ENCODE measurements at places on chromosomes 1 and 21.

GRCh38 chr1:1081311-1082238, 7.5 kb upstream of the RNF223 start:
- DNase-seq: no peak

DNA sequence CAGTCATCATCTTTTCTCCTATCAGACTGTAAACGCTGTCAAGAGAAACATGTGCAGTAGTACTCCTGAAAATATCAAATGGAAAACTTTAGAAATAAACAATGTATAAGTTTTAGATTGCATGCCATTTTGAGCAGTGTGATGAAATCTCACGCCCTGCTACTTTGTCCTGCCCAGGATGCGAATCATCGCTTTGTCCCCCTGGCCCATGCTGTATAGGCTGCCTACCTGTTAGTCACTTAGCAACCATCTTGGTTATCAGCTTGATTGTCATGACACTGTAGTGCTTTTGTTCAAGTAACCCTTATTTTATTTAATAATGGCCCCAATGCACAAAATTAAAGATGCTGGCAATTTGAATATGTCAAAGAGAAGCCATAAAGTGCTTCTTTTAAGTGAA, 363.0 kb downstream of the ZP4 start:
- DNase-seq: no peak

DNA sequence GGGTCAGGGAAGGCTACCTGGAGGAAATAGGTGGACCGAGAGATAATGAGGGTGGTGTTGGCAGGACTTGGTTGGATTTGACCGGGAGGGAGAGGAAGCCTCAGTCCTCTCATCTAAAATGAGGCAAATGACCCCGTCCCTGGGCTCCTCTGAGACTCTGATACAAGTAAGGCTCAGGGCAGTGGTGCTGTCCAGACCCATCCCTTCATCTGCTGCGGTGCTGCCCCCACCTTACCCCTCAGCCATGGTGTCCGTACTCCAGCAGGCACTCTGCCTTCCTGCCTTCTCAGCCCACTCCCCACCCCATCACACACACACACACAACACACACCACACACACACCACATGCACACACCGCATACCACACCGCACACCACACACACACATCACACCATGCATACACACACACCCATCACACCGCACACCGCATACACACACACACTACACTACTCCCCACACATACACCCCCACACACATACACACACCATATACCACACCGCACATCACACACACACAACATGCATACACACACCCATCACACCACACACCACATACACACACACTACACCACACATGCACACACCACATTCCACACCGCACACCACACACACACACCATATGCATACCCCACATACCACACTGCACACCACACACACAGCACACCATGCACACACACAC, 29.4 kb upstream of the SLC26A9 start:
- no peak for DNase-seq

DNA sequence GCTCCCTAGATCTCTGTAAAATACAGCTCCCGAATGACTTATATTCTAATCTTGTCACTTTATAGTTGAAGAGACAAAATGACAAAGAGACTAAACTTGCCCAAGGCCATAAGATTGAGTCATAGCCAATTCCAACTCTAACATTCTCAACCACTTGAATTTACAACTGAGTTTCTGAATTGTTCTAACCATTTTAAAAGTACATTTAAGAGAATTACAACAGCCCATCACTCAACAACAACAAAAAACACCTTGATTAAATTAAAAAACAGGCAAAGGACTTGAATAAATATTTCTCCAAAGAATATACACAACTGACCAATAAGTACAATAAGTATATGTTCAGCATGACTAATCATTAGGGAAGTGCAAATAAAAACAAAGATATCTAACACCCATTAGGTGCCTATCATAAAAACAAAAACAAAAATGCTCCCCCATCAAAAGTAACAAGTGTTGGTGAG, 8.7 kb upstream of the ADCY10 start:
- no peak for DNase-seq

DNA sequence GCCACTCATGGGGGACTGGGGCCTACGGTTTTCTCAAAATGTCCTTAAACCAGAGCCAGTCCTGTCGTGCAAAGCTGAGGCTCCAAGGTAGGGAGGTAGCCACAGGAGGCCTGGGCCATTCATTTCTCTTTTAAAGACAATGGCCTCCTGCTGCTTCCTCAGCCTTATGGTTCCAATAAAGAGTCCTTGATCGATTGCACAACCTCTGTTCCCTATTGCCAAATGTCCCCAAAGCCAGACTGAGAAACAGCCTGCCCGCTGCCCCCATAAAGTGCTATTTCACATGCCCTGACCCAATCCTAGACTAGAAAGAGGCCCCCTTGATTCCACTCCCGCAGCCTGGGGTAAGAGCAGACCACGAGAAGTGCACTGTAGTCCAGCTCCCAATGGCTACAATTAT, 166.7 kb downstream of the CLIC6 start:
- DNase-seq: no peak

DNA sequence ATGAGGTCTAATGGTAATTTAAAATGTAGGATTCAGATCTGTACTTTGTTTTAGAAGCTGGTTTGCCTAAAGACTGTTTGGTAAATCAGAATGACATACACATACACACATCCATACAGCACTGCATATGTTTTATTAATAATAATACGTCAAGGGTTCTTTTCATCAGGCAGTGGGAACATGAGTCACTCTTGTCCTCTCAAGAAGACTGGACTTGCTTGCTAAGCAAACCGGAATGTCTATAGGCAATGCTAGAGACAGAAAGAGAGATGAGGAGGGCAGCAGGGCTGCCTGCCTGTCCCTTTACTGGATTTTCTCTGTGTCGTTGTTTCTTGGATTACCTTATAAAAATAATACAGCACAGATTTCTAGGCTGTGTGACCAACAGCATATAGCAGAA, 119.1 kb upstream of the GALNT2 start:
- DNase-seq: no peak

DNA sequence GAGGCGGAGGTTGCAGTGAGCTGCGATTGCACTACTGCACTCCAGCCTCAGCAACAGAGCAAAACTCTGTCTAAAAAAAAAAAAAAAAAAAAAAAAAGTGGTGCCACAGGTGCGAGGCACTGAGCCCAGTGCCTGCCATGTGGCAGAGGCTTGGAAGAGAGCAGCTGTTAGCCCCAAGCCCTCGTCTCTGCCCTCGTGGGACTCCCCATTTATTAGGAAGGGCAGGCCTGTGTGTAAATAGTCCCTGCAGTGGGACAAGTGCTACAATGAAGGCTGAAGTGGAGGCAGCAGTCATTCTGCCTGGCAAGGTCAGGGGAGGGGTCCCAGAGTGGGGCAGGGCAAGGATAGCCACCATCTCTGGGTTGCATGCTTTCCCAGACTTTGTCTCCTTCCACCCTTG, 6.5 kb downstream of the RPS6KA1 start:
- DNase-seq: no peak

DNA sequence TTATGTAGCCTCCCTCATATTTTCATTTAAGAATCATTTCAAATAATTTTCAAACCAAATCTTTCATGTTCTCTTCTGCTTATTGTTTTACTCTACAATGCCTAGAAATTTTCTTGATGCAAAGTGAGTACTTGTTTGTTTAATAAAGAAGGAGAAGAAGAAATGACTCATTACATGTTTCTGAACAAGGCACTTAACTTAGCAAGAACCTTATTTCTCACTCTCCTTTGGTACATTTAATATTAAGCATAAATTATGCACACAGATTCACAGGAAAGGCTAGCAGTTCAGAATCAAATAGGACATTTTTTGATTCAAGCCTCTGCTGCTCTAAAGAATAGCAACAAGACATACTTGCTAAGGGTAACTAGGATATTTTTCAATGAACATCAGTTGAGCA, 9.1 kb downstream of the SCYL3 start:
- no peak for DNase-seq

DNA sequence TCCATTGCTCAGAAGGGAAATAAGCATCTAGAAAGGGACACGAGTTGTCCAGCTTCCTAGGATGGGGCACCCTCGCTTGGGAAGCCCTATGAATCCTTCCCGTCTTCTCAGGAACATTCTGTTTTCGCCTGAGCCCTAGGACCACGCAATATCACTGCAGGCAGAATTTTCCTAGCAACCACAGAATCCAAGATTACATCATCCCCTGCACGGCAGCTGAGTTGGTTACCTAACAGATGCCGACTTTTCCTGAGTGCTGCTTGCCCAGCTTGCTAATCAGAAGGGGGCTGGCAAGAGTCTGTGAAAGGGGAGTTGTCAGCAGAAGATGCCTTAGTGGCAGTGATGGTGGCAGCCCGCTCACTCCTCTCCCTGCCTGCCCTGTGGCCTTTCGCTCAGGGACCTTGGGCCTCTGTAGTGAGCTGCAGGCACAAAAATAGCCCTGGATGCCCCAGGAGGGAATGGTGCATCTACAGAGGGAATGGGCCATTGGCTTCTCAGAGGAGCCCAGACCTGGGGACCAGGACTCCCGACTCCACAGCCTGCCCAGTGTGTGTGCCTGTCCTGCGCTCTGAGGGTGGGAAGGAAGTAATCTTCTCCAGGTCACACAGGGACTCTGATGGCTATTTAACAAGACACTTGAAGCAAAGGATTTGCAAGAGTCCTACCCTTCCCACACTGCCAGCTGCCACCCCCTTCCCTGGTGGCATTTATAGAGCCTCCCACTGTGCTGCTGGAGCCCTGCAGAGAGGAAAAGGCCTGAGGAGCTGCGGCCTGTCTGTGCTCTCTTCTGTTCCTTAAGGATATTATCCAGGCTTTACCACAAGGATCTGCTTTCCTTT, 28.9 kb upstream of the CLSTN1 start:
- no peak for DNase-seq

- no peak for DNase-seq
Observed at GRCh38 chr1:210496063-210496462, 167.4 kb downstream of the HHAT start.

DNA sequence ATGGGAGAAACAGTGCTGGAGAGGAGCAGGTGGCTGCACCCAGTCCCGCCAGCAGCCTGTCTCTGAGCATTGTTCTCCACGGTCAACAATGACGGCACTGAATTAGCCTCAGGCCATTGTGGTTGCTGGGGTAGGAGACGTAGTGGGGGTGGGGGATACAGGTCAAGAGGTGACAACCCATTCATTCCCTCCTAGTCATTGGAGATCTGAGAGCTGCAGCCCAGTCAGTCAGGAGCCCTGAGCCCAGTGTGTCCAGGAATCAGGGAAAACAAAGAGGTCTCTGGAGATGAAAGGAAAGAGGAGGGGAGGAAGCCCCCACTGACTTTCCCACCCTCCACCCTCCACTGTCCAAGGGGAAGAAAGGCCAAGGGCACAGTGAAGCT, 15.3 kb downstream of the SMIM12 start:
- no peak for DNase-seq

GRCh38 chr21:34706337-34706736, 37.5 kb downstream of the CLIC6 start:
- no peak for DNase-seq

DNA sequence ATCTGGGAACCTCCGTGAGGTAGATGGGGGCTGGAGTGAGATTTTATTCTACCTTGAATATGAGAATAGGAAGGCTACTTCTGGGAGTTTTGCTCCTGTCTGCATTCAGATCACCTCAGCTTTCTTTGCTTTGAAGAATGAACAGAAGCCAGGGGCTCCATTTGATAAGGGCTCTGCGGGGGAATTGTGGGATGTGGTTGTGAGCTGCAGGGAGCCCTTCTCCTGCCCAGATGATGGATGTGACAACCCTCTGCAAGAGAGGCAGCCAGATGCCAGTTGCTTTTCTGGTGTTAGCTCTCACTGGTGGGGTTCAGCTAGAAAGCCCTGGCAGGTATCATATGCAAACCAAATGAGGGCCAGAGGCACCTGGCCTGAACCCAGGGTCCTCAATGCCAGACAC, 21.5 kb downstream of the IER5 start:
- no peak for DNase-seq

DNA sequence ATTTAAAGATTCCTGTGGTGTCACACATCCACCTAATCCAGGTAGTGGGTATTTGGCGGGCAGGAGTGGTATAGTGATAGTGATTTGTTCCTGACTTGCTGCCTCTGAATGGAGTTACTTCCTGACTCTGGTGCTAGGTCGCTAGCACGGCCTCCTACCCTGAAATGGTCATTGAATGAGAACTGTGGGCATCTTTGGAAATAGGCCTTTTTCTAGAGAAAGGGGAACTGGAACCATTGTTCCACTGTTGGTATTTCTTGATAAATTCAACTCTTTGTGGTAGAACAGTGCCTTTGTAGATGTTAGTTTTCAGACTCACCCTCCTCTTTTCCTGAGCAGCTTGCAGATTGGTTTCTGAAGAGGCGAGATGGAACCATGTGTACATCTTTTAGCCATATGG, 1.5 kb downstream of the QSOX1 start:
- DNase-seq: no peak

GRCh38 chr1:24769656-24770651, 24.7 kb downstream of the CLIC4 start:
- DNase-seq: no peak

- DNase-seq: no peak
Observed at GRCh38 chr1:22805672-22806038, 95.0 kb downstream of the EPHB2 start.

DNA sequence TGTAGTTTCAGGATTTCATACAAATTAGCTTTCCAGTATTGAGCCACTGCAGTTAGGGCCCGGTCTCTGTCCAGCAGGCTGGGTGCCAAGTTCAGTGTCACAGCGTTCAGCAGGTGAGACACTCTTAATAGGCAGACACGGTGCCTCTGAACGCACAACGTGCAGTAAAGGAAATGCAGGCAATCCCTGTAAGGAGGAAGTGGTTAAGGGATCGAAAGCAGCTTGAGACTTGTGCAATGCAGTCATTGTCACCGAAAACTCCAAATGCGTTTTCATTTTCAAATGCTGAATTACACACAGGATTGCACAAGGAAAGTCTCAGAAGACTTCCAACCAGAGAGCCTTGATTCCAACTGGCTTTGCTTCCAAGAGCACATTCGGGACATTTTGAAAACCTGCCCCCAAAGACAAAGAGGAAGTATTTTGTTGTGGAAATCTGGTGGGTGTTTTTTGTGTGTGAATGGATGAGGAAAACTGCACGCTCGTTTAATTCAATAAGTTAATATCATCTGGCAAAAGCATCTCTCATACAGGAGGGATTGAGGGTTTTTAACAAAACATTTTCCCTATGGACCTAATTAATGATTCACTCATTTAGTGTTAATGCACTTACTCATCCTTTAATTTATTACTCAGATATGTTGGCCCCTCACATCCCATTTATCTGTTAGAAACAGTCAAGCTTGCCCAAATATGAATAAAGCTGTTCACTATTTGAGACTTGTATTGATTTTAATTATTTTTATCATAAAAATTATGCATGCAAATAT, 61.6 kb downstream of the PTGS2 start:
- DNase-seq: peak; percentile 33

GRCh38 chr1:172679000-172679772, 20.3 kb downstream of the FASLG start:
- no peak for DNase-seq
